Activated CD4-positive, alpha-beta T cell treated with anti-CD3 and anti-CD28 coated beads, Interleukin-10, Interleukin-2, amounts not matched to agents 100 ng/mL and 50 ng/mL, durations not matched to agents 16 hours and 8 hours (primary cell): ENCODE measurements at places on chromosomes 2 and 18.

DNA sequence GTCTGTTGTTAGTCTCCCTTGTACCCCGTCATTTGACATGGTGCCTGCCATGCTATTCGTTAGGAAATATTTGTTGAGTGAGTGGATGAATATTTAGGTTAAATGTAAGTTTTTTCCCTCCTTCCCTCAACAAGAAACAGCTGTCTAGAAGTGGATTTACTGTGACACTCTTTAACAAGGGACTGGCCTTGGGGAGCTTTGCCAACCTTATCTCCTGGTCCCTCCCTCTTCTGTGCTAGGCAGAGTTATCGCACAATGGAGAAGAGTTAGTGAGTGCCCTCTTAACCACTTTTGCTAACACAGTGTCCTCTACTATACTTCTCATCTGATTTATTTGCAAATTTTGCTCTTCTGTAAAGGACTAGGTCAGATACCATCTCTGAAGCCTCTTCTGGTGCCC lies 61.2 kb downstream of the DIS3L2 start:
- DNase-seq = no peak

GRCh38 chr2:144364944-144365738 lies 154.8 kb downstream of the ZEB2 start:
- DNase-seq = no peak

GRCh38 chr2:132871831-132872230 lies 201.8 kb upstream of the LYPD1 start:
- DNase-seq = no peak

- no peak for DNase-seq
These were observed 283.2 kb downstream of the SOX11 start for GRCh38 chr2:5975401-5975800.

DNA sequence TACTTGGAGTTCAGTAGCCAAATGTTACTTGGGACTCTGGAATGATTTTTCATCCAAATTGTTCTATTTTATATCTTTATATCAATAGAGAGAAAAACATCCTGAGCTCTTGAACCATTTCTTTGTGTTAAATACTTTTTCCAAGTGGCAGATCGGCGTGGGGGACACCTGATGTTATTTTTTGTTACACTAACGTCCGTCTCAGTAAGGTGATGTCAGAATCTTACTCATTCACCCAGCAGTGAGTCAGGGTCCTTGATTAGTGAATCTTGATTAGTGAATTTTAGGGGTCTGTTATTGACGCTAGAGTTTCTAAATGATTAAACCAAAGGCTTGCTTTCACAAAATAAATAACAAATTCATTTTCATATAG lies 1.7 kb downstream of the MIB1 start:
- peak; percentile 40 for DNase-seq

DNA sequence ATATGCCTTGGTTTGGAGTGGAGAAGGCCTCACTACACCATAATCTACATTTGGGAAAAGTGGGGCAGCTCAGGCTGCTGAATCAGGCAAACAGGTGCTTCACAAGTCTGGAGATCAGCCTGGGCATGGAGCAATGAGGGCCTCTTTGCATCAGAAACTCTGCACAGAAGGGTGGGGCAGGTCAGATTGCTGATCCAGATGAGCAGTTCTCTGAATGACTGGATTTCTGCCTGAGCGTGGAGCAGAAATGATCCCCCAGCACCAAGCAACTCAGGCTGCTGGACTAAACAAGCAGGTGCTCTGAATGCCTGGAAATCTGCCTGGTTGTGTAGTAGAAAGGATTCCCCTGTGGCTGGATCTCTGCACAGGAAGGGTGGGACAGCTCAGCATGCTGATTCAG lies 605.3 kb upstream of the ZNF804A start:
- DNase-seq = no peak

DNA sequence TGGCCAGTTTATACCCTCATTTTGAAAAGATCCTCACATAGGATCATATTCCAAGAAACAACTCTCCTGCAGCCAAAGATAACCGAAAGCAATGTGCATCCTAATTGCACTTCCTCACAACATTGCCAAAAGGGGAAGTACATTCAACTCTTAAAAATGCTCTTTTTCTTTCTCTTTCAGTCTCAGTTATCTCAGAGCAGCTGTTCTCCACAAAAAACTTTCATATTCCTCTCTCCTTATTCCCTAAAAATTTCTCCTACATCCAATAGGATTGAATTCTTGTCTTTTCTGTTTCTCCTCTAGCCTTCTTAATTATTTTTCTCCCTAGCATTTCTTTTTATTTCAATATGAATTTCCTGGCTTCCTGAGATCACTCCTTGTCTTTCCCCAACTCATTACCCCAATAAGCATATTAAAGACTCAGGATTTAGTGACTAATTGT lies 7.4 kb upstream of the VRK2 start:
- DNase-seq = no peak

DNA sequence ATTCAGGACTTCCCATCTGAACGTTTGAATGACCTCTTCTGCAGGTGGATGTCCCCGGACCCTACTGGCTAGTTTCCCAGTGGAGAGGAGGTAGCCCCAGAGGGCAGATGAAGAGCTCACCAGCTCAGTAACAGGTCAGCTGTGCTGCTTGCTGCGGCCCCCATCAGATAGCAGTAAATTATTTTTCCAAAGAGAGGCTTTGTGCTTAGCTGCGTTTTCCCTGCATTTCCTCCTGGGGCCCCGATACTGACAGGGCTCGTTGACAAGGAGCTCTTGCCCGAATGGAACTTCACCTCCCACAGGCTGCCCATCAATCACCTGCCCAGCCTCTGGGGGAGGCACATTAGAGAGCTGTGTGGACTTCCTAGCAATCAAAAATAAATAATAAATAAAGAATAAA lies 185.8 kb downstream of the DOK6 start:
- DNase-seq = no peak

- no peak for DNase-seq
These were observed 559 bp downstream of the MYL12A start for GRCh38 chr18:3248062-3248657.

GRCh38 chr2:181472990-181473389 lies 15.8 kb downstream of the ITGA4 start:
- no peak for DNase-seq

DNA sequence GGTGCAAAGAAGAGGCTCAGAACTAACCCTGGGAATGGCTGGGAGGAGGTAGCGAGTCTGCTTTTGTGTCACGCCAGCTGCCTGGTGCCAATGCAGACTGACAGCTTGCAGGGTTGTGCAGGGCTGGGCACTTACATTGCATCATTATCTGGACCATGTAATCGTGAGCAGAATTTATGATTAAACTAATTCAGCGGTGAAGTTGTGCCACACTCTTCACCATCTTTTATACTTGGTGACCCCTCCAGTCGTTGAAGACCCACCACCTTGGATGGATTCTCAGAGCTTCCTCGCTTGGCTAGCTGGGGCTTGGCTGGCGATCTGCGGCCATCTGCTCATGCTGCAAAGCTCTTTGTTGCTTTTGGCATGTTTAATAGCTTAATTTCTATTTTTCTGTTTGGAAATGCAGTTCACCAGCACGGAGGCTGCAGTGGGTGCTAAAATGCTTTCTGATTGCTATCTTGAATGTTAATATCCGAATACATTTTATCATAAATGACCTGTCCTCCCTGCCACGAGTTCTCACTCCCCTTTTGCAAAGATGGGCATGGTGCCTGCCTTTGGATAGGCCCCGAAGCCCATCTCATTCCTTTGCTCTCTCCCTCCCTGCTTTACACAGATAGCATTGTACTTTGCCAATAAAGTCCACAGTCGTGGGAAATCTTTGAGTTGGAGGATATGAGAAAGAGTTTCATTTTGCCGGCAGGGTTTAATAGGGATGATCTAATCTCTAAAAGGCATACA lies 188.2 kb downstream of the PRKCE start:
- DNase-seq = no peak

GRCh38 chr2:45439788-45440773 lies 171.0 kb downstream of the SRBD1 start:
- DNase-seq = no peak

GRCh38 chr2:26916128-26916692 lies 54.2 kb upstream of the MAPRE3 start:
- no peak for DNase-seq

GRCh38 chr2:126908721-126909177 lies 10.1 kb downstream of the TEX51 start:
- no peak for DNase-seq

DNA sequence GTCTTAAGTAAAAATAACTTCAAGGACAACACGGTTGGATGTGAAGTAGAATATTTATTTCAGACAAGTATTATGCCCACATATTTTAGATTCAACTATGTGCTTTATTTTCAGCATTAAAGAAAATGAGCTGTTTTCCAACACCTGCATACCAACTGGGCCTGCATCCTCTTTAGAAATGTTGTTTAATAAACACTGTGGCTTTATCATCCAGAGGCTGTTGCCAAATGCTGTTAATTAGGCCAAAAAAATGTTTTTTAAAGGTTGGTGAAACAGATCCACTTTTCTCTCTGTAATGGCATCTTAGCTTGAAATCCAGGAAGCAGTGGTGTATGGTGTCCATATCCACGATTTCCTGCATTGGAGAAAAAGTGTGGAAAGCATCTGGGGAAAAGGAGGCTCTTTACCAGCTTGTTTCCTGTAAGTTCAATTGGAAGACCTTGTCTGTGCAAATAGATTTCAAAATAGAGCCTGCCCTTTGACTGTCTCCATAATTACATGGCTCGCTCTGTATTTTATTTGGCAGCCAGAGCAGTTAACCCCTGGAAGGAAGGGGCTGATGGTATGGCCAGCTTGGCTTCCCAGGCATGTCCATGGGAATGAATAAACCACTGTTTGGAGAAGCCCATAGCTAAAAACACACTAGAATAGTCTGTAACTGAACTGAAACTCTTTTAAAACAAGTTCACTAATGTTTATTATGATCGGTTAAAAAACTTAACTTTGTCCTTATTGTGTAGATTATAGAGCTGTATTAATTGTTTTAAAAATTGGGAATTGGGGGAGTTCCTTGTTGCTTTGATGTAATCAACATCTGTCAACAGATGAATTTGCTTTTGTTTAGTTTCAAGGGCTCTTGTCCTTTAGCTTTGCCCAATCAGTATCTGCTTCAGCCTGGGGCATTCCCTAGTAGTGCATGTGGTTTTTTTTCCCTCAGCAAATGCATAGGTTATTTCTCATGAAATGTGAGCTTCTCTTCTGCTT lies 33.0 kb upstream of the DLX1 start:
- DNase-seq = no peak

GRCh38 chr18:42437646-42438045 lies 482.6 kb downstream of the PIK3C3 start:
- DNase-seq = no peak

GRCh38 chr2:131156452-131157149 lies 51.5 kb downstream of the PLEKHB2 start:
- no peak for DNase-seq

DNA sequence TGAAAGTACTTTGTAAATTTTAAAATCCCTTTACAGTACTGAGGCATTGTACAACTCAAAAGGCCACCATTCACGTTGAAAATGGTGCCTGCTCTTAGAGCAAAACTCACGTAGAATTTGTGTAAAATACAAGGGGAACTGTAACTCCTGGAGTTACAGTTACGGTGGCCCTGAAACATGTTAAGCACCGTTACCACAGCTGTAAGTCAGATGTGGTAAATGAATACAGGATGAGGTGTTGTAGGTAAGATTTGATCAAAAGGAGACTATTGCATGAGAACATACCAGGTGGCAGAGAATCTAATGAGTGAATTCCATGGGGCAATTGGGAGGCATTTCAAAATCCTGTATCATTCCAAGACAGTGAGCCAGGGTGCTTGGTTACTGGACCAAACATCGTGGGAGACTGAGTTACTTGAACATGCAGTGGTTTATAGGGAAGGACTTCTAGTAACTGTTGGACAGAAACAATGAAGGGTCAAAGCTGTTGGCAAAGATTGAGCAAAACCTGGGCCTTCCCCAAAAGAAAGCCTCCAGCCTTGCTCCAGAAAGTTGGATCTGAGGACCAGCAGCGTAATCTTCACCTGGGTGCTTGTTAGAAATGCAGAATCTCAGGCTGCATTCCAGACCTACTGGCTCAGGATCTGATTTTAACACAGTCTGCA lies 535.8 kb upstream of the POU3F3 start:
- no peak for DNase-seq

DNA sequence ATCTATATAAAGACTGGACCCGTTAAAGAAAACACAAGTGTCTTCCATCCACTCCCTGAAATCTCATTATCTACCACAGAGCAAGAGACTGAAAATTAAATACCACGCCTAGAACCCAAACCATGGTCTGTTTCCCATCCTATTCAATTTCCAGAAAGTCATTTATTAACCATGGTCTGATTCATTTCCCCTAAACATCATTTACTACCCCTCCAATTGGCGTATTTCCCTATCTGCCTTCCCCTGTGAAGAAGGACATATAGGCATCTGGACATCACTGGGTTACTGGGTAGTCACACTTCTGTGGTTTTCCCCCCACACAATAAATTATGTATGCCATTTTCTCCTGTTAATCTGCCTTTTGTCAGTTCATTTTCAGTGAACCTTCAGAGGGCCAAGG lies 30.8 kb downstream of the CCDC93 start:
- DNase-seq = no peak

DNA sequence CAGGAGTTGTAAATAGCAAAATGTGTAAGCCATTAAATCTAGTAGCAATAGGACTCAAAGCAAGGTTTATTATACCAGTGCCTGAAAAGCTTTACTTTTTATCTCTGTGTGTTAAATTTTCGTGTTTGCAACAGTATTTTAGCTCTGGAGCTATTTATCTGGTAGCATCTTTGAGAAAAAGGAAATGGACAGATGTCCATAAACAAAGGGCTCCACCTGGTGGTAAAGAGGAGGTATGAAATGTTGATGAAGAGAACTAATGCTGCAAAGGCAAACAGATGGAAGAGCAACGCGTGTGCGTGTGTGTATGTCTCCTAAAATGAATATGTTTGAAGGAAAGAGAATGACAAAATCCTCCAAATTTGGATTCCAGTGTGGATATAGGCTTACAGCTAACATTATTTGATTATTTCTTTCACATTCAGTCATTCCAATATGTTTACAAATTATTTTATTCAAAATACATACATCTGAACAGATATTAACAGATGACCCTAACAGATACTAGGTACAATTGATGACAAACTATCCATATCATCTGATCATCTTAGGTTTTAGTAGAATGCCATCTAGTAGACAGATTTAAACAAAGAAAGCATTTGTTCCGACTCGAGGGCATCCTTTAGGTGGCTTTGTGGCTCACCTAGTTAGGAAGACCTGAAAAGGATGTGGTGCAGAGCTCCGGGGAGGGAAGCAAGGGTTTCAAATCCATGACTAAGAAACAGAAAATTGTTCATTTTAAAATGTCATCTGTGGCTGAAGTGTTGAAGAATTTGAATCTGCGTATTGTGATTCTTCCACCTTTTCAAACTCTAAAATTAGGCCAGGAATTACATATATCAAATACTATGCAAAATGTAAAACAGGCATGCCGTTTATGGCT lies 383.3 kb downstream of the MTX2 start:
- DNase-seq = peak; percentile 67

- peak; percentile 69 for DNase-seq
These were observed 30.4 kb upstream of the MGAT4A start for GRCh38 chr2:98761267-98761781.

GRCh38 chr2:189305291-189305943 lies 125.9 kb upstream of the COL5A2 start:
- no peak for DNase-seq
